ENCODE measurements at places on chromosomes 5 and 9.

GRCh38 chr5:91281401-91281800, 101.7 kb downstream of the ARRDC3 start:
- DNase-seq = no peak

DNA sequence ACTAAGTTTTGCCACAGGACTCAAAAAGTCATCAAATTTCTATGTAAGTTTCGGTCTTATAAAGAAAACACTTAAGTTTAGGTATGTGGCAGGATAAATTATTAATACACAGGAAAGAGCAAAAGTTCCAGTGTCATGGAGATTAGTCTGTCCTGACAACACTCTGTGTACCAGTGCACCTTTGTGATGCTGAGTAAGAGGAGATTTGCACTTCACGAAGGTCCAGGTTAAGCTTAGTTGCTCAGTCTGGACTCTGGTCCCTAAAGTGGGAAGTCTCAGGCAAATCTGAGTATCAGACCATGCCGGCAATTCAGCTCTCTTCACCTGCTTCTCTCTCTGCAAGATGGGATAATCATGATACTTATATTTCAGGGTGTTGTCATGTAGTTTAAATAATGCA, 139.5 kb upstream of the RASGRF2 start:
- no peak for DNase-seq

GRCh38 chr5:158317507-158317906, 458.6 kb upstream of the CLINT1 start:
- DNase-seq = no peak

DNA sequence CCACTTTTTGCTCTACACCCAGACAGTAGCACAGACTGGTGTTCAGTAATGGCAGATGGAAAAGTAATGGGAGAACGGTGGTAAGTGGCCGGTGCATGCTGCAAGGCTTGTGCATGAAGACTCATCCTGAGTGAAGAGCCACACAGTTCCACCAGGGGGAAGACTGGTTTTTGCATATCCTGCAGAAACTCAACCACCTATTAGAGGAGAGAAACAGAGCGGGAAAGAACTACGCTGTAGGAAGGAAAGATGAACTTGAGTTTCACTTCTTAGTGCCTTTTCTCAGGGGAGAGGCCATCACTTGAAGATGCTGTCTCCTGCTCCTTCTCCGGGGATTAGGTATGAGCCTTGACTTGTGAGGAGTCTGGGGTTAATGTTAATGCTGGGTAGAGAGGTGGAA, 9.4 kb upstream of the PRSS3 start:
- DNase-seq = no peak

DNA sequence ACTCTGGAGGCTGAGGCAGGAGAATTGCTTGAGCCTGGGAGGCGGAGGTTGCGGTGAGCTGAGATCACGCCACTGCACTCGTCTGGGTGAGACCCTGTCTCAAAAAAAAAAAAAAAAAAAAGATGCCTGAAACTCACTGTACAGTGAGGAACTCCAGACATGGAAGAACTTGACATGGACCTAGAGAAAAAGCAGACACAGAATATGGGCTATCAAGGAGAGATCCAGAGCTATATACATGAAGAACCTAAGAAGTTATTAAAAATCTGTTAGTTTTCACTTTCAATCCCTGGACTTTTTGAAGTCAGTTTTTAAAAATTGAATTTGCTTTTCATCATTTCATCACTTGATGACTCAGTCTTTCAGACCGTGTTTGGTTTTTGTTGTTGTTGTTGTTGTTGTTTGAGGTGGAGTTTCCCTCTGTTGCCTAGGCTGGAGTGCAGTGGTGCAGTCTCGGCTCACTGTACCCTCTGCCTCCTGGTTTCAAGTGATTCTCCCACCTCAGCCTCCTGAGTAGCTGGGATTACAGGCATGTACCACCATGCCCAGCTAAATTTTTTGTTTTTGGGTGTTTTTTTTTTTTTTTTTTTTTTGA, 20.3 kb downstream of the PAIP2 start:
- no peak for DNase-seq

DNA sequence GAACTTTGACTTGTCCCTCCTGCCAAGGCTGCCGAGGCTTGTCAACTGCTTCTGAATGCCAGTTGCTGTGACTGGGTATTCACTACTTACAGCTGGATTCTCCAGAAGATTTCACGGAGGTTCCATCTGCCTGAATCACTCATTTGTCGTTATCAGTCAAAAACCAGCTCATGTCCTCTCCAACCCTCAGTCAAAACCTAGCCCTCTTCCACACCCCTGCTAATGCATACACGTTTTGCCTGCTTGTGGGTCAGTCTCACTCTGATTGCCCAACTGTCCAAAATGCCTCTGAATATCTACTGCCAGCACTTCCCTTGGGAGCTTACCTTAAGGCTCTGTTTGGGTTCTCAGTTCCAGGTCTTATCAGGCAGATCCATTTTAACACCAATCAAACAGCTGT, 238.6 kb upstream of the TMEM161B start:
- no peak for DNase-seq

DNA sequence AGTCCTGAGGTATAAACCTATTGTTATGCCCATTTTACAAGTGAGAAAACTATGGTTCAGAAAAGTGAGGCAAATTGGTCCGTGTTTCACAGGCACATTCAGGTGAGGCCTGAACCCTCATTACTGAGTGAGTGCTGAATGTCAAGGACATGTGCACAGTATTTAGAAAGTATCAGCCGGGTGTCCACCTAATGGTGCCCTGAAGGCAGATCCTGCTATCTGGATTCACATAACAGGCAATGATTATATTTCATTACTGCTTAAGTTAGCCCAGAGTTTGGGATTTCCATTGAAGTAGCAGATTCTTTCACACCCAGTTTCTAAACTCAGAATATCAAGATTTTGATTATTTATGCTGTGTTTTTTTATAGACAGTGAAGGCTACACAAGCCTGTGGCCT, 142.7 kb downstream of the LHFPL2 start:
- no peak for DNase-seq

- no peak for DNase-seq
Measured at GRCh38 chr5:58927181-58927580, 344.3 kb downstream of the RAB3C start.

GRCh38 chr9:35103660-35104191, 795 bp upstream of the STOML2 start:
- no peak for DNase-seq

DNA sequence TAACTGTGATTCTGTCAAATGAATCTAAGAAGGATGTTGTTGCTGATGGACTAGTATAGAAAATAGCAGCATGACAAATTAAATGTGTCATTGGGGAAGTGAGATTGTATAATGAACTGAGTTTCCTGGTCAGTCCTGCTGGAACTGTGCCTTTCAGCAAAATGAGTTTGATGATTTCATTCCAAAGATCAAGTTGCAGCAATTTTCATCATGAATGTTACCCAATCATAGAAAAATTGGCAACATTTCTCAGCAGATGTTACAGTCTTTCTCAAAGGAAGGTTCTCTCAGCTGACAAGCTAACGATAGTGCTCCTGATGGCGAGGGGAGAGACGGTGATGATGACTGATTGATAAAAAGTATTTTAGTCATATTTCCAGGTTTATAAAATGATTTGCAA, 10.7 kb downstream of the PCDHAC2 start:
- DNase-seq = no peak

DNA sequence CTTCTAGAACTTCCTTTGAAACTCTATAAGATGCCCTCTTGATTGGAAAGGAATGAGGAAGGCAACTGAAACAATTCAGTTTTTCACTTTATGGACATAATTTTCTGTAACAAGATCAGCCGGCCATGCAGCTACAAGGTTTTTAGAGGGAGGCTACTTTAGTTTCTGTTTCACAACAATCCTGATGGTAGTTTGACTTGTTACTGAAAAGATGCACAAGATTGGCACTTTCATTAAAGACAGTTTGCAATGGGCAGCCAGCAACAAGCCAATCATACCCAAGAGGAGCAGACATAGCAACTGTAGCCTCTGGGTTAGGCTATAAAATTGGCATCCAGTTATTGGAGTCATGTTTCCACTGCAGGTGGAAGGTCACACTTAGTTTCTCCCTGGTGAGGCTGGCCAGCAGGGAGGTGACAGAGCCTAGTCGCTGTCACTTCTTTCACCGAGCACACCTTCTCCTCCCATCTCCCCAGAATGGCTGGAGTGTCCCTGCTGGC, 74.3 kb upstream of the TGFBR1 start:
- no peak for DNase-seq

DNA sequence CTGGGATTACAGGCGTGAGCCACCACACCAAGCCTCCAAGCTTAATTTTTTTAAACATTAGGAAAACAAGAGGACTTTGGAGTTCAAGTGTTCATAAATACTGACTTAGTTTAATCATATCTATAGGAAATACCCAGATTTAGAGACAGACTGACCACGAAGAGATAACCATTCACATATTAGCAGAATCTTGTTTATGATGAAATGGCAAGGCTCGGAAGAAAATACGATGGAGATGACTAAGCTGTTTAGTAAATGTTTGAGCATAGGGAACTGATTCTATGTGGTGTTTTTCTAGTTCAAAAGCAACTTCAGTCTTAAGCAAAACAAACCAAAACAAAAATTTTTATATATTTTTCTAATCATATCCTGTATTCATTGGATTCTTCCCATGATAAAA, 13.5 kb upstream of the TUSC1 start:
- DNase-seq = no peak

GRCh38 chr5:6701491-6701890, 11.7 kb upstream of the TENT4A start:
- DNase-seq = no peak

- DNase-seq = no peak
Measured at GRCh38 chr9:93253633-93254032, 69.7 kb downstream of the WNK2 start.

DNA sequence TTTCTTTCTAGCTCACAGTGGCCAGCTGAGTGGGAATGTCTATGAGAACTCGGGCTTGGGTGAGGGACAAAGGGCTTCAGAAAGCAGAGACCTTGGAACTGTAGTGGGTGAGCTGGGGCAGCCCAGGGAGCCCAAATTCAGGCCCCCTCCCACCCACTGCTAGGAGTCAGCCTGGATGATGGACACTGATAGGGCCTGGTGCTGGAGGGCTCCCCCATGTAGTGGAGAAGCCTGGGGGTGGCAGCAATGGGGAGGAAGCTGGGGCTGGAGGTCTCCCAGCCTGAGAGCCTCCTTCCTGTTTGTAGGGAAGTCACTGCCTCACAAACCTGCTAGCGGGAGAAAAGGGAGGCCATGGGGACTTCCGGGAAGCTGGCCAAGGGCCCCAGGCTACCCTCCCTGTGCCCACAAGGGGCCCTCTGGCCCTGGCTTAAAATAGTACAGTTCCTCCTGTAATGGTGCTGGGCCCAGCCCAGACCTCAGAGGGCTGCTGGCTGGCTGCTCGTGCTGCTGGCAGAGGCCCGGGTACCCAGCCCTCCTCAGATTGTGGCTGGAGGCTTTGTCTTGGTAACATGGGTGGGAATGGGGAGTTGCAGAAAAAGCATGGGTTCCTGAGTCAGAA, 6.3 kb upstream of the NR5A1 start:
- no peak for DNase-seq

DNA sequence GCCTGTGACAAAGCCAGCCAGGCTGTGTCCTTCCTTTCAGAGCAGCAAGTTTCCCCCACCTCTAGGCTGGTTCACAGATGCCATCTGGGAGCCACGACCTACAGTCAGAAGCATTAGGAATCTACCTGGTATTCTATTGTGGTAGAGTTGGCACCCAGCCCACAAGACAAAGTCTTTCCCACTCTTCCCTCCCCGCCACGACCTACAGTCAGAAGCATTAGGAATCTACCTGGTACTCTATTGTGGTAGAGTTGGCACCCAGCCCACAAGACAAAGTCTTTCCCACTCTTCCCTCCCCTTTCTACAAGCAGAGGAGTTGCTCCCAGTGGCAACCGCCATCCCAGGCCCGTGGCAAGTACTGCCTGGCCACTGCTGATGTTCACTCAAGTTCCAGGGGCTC, 157.8 kb upstream of the TNC start:
- DNase-seq = no peak

DNA sequence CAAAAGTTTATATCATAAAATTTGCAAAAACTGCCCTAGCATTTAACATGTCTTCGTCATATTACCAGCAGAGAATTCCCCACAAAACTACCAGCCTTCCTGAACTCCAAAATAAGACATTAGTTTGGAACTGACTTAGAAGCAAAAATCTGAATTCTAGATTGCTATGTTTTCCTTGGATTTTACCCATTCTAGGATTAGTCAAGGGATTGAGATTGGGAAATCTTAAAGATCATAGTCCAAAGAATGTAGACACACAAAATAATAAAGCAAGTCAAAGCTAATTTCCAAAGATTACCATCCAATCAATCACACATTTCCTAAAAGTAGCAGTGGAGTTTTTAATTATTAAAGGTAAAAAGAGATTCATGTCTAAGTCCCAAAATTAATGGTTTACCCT, 138.2 kb downstream of the NFIB start:
- no peak for DNase-seq

DNA sequence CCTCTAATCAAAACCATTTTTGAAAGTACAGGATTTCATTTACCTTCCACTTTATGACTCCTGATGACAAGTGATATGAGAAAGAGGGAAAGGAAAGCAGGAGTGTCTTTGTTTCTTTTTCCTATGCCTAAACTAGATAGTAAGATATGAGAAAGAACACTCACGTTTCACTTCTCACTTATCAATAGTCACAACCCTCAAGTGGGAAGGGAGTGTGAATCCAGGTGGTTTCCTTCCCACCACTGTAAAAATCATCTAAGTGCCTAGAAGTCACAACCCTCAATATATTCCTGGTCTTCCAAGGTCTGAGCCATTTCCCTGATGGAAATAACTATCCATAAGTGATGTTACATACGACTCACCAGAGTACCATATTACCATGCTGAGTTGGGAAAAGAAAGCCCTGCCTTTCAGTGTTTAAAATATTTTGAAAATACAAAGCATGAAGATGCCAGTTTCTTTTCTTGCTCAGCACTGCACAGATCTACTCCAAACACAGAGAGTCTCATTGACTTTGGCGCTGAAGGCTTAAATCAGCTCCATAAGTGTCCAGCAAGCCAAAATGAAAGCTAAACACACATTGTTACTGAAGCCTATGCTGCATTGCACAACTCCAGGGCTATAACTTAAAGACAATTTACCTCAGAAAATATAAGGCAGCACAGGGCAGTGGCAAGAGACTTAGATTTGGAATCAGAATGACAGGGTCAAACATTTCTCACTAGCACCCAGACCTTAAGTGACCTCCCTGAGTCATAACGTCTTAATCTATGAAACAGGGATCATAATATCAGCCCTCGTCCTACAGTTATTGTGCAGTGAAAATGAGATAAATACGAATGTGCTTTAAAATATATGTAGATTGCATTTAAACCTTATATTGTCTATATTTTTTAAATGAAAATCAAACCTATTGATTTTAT, 301.2 kb downstream of the KIAA0825 start:
- no peak for DNase-seq

GRCh38 chr9:87675906-87676515, 49.9 kb upstream of the CTSL start:
- DNase-seq = no peak

DNA sequence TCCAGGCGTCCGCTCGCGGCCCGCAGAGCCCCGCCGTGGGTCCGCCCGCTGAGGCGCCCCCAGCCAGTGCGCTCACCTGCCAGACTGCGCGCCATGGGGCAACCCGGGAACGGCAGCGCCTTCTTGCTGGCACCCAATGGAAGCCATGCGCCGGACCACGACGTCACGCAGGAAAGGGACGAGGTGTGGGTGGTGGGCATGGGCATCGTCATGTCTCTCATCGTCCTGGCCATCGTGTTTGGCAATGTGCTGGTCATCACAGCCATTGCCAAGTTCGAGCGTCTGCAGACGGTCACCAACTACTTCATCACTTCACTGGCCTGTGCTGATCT, 294 bp downstream of the ADRB2 start:
- DNase-seq = no peak

GRCh38 chr9:113594484-113595299, 131.2 kb downstream of the RGS3 start:
- no peak for DNase-seq
